Iris pigment epithelial cell (primary cell): ENCODE measurements at places on chromosomes 5 and 9.
A peak's percentile ranks its signal among the peaks of the same experiment; 100 is the strongest.

- DNase-seq: peak; percentile 89
Measured at GRCh38 chr5:61805101-61805500, 473.0 kb downstream of the ZSWIM6 start.

- DNase-seq: no peak
Measured at GRCh38 chr9:87147839-87148238, 200.5 kb upstream of the GAS1 start.

- no peak for DNase-seq
Measured at GRCh38 chr5:6634788-6635430, 1.7 kb downstream of the SRD5A1 start.

DNA sequence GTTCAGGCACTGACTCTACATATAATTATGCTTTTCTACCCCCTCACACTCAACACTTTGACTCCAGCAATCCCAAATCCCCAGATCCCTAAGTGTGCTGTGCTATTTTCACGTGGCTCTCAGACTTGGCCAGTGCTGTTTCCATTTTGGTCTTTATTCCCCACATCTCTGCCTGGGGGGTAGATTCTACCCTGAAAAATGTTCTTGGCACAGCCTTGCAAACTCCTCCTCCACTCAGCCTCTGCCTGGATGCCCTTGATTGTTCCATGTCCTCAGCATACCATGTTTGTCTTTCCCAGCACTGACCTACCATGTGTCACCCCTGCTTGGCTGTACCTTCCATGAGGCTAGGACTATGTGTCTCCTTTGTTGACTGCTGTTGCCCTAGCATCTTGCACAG, 43.0 kb downstream of the FXN start:
- peak; percentile 58 for DNase-seq

- peak; percentile 77 for DNase-seq
Measured at GRCh38 chr9:121156263-121156731, 45.4 kb downstream of the RAB14 start.

DNA sequence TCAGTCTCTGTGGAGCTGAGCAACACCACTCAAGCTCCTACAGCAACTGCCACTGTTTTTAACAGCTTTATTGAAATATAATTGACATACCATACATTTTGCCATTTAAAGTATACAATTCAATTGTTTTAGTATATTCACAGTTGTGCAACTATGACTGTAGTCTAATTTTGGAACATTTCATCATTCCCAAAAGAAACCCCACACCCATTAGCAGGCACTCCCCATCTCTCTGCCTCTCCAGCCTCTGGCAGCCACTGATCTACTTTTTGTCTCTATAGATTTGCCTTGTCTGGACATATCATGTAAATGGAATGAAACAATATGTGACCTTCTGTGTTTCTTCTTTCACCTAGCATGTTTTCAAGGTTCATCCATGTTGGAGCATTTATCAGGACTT, 43.5 kb downstream of the RUSC2 start:
- no peak for DNase-seq

DNA sequence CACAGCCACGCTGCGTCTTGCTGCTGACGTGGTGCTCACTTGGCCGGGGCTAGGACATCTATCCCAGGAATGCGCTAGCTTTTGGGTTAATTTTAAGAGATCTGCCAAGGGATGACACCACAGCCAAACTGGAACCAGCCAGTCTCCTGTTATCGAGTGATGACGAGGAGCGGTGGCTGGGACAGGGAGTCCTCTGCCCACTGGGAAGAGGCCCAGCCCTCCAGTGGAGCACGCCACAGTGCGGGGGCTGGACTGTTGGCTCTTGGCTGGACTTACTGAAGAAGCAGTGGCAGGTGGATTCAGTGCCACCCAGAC, 55.1 kb upstream of the PHYKPL start:
- DNase-seq: no peak

- no peak for DNase-seq
Measured at GRCh38 chr9:758146-758545, 83.4 kb upstream of the DMRT1 start.

DNA sequence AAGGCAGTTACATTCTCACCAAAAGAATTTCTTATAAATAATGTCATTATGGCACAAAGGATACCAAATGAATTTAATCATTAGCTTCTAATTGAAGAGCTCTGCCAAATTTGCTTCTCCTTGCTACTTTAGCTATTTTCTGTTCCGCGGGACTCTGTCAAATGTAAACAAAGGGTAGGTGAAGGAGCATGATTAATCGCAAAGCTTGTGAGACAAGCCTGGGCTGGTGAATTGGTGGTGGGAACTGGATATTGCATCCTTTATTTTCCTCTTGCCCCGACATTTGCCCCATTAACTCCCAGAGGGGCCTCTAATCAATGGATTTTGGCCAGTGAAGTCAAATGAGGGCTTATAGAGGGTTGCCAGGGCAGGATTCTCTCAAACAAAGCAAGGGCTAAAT, 234.2 kb upstream of the RFX3 start:
- DNase-seq: peak; percentile 57

GRCh38 chr5:159135896-159136531, 36.3 kb upstream of the EBF1 start:
- DNase-seq: peak; percentile 77

- no peak for DNase-seq
Measured at GRCh38 chr9:130843049-130843908, 8.2 kb downstream of the ABL1 start.

DNA sequence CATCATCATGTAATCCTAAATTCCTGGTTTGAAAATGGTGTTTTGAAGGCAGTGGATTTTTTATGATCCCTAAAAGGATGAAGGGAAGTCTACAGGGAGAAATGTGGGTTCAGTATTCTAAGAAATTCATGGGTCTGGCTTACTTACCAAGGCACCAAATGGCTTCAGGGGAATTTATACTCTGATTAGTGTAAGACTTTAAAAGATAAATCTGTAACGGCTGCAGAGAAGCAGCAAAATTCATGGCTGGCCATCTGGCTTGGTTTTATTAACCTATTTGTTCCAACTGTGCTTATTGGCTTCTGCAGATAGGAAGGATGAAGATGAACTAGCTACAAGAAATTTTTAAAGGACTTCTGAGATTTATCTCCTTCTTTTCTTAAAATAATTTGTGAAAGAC, 222.8 kb downstream of the TENT4A start:
- no peak for DNase-seq

- DNase-seq: peak; percentile 60
Measured at GRCh38 chr9:16154521-16155078, 601.8 kb downstream of the CCDC171 start.

- no peak for DNase-seq
Measured at GRCh38 chr9:95130484-95130883, 187.0 kb downstream of the FANCC start.

DNA sequence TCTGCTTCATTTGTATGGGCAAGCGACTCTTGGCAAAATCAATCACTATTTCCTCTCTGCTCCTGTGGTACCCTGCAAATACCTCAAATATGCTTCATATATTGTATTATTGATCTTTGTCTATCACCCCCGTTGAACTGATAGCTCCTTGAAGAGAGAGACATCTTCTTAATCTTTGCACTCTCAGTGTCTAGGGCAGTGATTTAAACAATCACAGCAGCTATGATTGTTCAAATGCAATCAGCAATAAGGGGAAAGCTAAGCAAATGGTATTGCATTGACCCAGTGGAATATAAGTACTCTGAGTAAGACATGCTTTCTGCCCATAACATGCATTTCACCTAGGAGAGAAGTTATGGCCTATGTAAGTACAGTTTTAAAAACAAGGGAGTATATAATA, 90.2 kb downstream of the SUSD1 start:
- DNase-seq: no peak

DNA sequence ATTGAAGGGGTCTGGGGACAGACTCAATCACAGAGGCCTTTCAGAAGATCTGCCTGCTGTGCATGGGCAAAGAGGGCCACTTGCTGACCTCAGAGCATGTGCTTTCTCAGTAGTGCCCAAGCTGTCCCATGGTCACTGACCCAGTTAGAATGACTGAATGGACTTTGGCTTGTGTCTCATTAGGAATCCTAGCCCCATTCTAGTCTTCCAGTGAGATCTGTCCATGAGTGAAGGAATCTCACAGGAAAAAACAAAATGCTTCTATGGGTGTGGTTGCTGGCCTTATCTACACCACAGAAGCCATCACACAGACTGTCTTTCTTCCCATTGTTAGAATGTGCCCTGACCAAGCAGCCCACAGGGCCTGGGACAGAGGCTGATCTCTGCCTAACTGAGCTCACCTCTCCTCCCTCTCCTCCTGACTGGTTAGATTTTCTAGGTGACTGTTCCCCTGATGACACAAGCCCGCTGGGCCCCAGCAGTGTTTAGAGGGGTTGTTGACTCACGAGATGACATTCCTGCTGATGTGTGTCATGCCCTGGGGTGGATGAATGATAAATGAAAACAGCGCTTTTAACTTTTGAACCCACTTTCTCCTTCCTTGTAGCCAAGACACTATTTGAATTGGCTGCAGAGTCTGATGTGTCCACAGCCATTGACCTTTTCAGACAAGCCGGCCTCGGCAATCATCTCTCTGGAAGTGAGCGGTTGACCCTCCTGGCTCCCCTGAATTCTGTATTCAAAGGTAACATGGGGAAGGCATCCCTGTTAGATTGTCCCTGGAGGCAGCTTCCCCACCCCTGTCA, 24.8 kb downstream of the TGFBI start:
- peak; percentile 98 for DNase-seq

DNA sequence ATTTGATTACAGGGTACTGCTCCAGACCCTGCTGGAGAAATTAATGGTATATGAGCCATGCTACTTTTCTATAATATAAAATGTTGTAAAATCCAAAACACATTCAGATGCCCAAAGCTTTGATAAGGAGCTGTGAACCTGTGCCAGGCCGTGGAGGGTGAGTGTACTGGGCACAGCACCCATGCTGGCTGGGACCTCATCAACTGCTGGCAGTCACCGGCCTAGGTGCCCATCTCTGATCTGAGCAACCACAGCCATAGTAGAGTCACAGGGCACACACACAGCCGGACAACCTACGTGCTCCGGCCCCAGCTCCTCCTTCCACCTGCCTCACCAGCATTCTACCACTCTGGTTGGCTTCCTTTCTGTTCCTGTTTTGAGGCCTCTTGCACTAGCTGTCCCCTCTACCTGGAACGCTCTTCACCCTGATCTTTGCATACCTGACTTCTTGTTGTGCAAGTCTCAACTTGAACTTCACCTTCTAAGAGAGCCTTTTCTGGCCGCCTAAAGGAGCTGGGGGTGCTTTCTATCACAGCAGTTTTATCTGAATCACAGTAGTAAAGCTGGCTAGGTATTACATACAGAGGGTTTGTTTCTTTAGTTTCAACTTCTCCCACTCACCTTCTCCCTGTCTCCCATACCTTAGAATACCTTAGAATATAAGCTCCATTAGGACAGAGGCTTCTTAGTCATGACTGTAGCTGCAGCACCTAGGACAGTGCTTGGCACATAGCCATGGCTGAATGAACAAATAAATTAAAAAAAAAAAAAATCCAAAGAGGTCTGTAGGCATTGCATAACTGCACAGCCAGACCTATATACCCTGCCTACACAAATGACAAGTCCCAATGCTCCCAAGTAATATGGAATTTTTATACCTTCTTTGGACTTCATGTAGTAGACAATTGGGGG, 51.7 kb downstream of the MED27 start:
- DNase-seq: peak; percentile 44

DNA sequence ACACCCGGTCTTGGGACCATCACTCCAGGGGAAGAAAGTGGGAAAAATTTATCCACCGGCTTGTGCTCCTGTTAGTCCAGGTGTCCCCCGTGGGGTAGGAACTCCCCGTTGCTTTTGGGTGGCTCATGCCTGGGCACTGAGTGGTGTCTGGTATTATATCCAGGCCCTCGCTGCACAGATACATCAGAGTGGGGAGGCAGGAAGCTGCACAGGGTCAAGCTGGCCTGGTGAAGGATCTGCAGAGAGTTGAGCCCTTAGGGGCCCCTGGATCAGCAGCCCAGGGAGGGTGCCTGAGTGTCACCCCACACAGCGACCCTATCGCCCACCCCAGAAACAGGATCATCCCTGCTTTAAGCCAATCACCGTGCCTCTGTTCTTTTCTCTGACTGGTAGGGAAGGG, 24.4 kb upstream of the COL5A1 start:
- DNase-seq: no peak

DNA sequence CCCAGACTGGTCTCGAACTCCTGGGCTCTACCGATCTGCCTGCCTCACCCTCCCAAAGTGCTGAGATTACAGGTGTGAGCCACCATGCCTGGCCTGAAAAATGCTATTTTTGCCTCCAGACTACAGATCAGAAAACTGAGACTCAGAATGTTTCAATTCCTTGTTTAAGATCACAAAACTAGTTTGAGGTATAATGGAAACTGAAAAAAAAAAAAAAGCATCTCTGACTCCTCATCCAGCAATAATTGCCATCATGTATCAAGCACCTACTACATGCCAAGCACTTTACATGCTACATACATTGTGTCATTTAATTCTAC, 35.6 kb downstream of the PLAC8L1 start:
- no peak for DNase-seq
